ENCODE measurements at places on chromosomes 3 and 15. TPM values are rescaled to one million over a fixed set of nuclear protein-coding genes. Genes with fewer than 3 reads are reported as not detected.

The PLS1 gene
- total RNA-seq = 1.4 TPM

- DNase-seq = no peak
Observed at GRCh38 chr3:55468251-55468650, 18.9 kb downstream of the WNT5A start.

The PROK2 gene
- total RNA-seq = 0.71 TPM

DNA sequence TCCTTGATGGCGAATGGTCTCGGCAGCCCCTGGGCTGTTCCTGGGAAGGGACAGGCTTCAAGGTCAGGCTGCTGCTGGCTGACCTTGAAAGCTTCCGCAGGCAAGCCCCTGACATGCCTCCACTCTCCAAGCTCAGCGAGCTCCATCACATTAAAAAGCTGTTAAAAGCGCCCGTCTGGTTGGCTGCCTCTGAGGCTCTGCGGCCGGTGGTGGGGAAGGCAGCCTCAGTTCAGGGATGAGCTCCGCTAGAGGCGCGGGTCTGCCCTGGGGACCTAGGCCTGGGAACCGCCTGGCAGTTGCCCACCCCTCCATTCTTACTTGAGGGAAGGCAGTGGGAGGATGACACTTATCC lies 103.8 kb downstream of the LINGO1 start:
- DNase-seq = no peak

- DNase-seq = no peak
Observed at GRCh38 chr15:57328479-57328878, 47.8 kb upstream of the CGNL1 start.

The EFCAB12 gene
- not detected for total RNA-seq

DNA sequence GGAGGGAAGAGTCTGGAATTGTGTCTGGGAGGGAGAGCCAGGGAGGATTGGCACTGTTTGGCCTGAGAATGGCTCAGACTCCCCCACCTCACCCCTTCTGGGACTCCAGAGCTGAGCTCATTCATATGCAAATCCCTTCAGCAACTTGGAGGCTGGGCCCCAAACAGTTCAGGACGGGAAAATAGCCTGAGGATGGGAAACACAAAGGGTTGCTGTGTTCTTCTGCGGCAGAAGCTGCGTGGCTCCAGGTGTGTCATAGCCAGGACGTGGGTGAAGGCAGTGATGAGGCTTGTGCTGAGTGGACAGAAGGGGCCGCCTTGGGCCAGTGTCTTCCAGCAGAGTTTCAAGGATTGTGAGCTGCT lies 16.6 kb downstream of the MASP1 start:
- DNase-seq = no peak

GRCh38 chr15:73317651-73318462 lies 50.9 kb downstream of the HCN4 start:
- DNase-seq = no peak

DNA sequence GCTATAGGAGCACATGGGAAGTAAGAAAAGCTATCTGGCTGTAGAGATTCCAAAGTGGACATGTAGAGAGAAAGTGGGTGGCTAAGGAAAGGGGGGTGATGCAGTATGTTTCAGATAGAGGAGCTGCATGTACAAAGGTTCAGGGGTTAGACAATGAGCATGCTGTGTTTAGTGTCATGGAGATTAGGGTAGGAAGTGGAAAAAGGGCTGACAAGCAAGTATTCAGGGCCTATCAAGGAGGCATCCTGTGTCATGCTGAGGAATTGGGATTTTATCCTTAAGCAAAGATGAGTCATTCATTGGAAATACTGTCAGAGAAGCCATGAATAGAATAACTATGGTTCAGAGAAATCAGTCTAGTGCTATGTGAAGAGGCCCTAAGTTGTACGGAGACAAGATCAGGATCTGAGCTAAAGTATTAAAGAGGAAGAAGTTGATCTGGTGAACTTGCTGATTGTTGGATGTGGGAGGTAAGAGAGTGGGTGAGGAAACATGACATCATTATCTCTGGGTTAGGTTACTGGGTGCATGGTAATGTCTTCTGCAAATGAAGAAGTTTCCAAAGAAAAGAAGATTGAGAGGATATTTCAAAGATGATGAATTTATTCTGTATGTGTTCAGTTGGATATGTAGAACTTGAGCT lies 176.7 kb upstream of the GOLIM4 start:
- no peak for DNase-seq

DNA sequence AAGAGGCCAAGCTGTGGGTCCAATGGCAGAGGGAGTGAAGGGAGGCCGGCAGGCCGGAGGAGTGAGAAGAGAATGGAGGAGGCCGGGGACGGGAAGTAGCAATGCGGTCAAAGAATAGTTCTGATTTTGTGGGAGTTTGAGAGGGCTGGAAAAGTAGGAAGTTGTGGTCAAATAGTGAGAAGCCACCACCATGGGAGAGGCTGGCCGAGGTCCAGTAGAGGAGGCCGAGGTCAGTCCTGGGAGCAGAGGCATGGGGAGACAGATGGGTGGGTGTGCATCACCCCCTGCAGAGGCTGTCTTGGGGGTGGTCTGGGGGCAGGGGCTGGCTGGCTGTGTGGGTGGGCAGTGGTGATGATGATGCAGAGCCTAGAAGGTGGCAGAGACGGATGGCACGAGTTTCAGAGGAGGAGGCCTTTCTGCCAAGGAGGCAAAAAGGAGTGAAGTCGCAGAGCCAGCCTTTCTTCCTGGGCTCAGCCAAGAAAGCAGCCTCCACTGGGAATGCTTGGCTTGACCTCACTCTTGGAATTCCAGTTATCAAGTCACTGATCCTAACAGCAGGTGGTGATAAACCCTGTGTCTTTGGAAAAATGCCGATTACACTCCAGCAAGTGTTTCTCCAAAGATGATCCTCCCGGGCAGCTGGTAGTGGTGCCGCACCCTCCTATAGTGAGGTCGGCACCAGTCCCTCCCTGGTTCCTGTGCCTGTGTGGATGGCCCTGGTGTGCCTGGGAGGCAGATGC lies 57.3 kb downstream of the ARNT2 start:
- no peak for DNase-seq

GRCh38 chr3:119967353-119968006 lies 126.8 kb downstream of the GSK3B start:
- DNase-seq = no peak

DNA sequence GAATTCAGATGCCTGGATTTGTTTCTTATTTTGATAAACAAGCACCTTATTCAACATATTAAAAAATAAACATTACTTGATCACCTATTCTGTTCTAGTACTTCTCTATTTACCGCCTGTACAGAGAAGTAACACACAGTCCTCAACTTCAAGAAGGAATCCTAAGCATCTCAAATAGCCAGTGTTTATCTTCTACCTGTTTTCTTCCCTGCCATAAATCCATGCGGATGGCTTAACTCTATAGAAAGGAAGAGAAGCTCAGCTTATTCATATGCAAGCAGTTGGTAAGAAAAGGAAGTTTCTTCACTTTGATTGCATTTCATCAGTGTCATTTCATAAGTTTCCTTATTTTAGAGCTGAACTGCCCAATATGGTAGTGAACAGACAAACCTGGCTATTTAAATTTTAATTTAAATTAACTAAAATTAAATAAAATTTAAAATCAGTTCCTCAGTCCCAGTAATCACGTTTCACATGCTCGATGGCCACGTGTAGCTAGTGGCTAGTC lies 210.0 kb upstream of the PEX5L start:
- DNase-seq = no peak

DNA sequence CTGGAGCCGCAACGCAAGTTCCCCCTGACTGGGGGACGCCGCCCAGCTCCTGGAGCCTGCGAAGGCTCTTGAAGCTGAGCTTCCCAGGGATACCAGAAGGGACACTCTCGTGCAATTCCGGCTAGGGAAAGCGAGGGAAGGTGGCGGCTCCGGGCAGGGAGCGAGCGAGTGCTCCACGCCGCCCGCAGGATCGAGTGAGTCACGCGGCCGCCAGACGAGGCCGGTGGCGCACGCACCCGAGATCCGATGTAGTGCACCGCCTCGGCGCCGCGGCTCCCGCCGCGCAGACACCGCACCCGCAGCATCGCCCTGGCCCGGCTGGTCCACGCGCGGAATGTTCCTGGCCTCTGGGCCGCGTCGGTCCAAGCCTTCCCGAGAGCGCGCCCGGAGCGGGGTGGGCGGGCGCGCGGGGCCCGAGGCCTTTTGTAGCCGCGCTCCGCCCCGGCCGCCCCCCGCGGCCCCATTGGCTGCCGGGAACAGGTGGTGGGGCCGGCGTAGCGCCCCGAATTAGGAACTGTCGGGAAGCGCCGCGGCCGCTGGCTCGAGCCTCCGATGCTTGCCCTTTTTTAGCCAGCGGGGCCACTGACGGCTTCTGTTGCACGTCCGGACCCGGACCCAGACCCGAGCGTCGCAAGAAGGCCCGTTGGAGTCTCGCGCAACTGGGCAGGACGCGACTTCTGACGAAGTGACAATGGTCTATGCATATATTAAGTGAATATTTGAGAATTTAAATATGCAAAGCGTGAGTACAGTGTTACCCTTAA lies at the start of gene GATM:
Gene GATM, minus strand, starts transcription at position 396 of the 764 bp plus-strand sequence. Its CDS starts 91 bp downstream, at position 305.
- peak; percentile 52 for DNase-seq

DNA sequence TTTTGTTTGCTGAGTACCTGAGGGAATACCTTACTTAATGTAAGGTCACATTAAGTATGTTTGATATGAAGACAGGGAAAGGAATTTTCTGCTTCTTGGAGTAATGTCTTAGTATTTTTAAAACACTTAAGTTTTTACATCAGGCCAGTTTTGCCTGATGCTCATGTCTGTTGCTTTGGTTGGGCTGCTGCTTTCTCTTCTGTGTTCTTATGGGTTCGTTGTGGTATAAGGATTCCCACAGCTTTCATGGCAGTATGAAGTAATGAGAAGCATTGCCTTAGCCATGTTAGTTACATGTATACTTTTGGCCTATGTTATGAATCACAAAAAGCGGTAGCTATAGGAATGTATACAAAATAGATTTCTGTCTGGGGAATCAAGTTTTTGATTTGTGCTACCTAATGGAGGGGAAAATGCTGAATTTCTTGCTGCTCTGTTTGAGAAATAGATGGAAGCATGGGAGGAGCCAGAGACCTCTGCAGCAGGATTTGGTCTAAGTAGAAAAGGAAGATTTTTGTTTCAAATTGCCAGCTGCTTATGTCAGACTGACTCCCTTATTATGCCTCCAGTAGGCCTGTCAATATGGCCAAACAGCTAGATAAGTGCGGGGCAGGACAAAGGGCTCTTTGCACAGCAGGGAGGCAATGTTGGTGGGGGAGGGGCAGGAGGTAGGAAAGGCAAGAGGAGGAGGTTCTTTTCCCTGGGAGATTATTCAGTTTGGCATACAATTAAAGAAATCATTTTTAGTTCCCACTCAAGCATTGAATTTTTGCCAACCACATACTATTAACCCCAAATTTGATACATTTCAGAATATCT lies 5.2 kb downstream of the SETD5 start:
- DNase-seq = no peak

The FBXW12 gene
- not detected for total RNA-seq

The RTP3 gene
- total RNA-seq = not detected

The SCAANT1 gene
- total RNA-seq = not detected

- no peak for DNase-seq
Observed at GRCh38 chr3:170346481-170347392, 10.8 kb upstream of the SKIL start.

GRCh38 chr3:29515451-29515850 lies 234.6 kb downstream of the RBMS3 start:
- no peak for DNase-seq

GRCh38 chr3:46284981-46285683 lies 42.9 kb downstream of the CCR3 start:
- no peak for DNase-seq

The LRRC34 gene
- total RNA-seq = 4.5 TPM

GRCh38 chr15:26443321-26443720 lies 329.5 kb downstream of the GABRB3 start:
- no peak for DNase-seq

The ADAMTSL3 gene
- total RNA-seq = 45.4 TPM

The CATSPER2 gene
- 5.2 TPM for total RNA-seq

- DNase-seq = no peak
Observed at GRCh38 chr3:117193390-117193789, 483.8 kb downstream of the TUSC7 start.

DNA sequence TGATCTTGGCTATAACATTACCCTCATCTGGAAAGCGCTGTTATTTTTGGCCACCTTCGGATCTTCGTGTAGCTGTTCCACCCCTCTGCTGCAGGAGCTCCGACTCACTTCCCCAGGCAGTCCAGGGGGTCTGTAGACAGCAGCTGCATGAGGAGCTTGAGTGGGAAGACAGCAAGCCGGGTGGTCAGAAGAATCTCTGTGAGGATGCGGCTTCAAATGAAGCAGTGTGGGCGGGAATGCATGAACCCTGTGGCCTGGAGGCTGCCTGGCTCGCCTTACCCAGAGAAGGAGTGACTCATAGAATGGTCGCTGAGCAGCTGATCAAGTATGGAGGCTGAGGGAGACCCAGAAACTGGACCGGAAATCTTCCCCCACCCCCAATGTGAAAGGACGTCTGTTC lies 45.2 kb upstream of the NR2F2 start:
- DNase-seq = no peak

GRCh38 chr15:57079931-57080620 lies 161.6 kb downstream of the TCF12 start:
- no peak for DNase-seq

The DYNLT2B gene
- total RNA-seq = 4.0 TPM

The TRIM42 gene
- total RNA-seq = not detected

DNA sequence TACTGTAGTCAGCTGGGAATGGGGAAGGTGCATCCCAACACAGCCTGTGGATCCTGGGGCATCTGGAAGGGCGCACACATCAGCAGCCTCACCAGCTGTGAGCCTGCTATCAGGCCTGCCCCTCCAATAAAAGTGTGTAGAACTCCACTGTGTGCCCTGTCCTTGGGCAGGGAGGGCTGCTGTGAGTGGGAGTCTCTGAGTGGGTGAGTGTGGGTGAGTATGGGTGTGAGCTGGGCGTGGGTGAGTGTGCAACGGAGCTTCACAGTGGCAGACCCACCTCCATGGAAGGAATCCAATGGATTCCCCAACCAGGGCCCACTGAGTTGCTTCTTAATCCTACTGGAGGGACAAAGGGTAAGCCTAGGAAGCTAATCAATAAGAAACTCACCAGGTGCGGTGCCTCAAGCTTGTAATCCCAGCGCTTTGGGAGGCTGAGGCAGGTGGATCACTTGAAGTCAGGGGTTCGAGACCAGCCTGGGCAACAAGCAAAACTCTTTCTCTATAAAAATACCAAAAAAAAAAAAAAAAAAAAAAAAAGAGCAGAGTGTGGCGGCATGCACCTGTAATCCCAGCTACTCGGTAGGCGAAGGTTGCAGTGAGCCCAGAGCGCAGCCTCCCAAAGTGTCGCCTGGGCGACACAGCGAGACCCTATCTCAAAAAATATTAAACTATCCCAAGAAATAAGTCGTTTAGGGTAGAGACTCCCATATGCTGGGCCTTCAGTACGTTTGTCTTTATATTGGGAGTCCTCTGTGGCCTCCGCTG lies 555 bp upstream of the RCCD1 start:
- no peak for DNase-seq

The SYNPR gene
- not detected for total RNA-seq

DNA sequence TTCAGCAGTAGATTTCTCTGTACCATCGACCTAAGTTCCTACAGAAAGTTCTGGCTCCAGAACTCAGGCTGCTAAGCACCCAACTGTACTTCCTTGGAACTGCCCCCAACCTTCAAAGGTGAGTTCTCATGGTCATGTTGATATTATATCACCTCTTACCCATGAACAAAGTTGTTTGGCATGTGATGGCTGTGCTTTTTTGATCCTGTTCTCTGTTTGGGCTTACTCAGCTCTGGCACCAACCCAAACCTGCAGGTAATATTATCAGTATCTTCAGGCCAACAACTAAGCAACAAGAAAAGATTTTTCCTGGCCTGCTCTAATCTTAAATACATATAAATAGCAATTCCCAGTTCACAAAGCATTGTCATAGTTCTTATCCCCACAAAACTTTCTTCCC lies 318.7 kb upstream of the LMCD1 start:
- no peak for DNase-seq
